ENCODE measurements at places on chromosomes 5 and 9.

- DNase-seq: no peak
These were observed 8.1 kb upstream of the SELENOP start for GRCh38 chr5:42819745-42820144.

DNA sequence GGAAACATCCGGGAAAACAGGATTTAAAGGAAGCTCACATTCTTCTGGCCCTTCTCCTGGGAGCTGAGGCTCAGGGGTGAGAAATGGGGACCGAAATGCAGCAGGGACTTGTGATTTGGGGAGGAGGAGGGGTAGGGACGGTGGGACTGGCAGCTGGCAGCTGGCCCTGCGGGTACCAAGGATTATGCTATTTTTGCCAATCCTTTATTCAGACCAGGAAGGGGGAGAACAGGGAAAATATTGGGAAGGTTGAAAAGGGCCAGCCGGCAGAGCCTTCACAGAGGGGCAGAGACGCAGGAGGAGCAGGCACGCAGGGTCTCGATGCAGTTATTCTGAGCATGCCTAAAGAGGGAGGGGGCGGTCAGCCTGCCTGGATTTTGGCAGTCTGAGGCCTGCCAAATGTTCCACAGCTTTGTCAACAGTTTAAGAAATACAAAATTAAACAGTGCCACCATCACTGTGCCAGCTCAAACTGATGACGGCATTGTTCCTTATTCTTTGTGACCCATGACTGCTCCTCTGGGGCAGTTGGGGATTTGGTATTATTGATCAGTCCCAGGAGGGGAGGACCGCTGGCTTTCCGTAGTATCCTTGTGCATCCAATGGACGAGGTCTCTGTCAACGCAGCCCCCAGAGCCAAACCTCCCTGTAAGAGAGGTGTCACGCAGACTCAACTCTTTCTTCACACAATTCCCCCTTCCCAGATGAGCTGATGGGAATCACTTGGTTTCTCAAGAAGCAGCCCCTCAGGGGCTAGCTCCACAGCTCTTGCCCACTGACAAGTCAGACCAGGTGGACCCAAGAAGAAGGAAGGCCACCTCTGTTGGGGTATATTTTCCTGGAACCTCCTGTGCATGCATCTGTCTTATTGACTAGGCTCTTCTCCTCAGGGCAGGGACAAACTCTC lies 553.3 kb downstream of the BNC2 start:
- no peak for DNase-seq

DNA sequence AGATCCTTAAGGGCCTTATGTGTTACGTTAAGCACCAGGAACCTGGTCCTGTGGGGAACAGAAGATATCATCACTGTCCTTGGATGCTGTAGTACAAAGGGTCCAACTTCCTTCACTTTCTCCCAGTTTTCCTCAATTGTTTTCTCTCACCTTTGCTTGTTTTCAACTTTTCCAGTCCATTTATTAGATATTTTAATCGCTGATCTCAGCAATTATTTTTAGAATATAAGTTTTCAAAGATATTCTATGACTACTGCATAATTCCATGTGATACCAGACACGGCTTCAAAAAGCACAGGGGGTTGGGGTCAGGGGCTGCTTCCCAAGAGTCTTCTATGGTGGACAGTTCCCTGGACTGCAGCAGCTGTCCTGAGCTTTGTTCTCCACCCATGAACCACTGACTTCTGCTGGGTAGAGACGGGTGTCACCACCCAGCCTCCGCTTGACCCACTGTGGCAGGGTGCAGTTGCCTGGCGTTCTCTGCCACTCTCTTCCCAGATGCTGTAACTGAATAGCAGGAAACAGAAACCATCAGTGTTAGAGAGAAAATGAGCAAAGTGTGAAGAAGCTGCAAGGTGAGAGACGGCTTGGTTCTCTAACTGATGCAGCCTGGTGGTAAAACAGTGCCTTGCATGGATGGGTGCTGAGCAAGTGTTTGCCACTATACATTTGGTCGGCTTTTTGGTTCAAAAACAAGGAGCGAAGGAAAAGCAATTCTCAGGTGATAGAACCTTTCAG lies 383.0 kb downstream of the RAB3C start:
- no peak for DNase-seq

- DNase-seq: no peak
These were observed 2.2 kb downstream of the SARDH start for GRCh38 chr9:133735931-133736330.

DNA sequence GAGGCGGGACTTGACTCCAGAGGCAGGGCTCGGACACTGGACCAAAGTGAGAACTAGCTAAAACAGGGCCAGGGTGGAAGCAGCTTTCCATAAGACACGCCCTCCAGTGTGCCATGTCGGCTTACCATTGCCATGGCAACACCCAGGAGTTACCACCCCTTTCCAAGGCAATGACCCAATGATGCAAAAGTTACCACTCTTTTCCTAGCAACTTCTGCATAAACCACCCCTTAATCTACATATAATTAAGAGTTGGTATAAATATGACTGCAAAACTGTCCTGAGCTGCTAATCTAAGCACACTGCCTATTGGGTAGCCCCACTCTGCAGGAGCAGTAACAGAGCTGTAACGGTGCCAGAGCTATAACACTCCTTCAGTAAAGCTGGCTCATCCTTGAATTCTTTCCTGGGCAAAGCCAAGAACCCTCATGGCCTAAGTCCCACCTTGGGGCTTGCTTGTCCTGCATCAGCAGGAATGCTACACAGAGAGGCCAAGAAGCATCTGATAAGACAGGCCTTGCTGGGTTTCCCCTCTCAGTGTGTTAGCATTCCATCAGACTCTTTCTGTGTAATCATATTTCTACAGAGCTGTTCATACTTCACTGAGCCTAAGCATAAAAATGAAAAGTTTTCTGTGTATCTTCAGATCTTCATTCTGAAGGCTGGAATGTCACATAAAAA lies 262.7 kb upstream of the KLF9 start:
- no peak for DNase-seq

DNA sequence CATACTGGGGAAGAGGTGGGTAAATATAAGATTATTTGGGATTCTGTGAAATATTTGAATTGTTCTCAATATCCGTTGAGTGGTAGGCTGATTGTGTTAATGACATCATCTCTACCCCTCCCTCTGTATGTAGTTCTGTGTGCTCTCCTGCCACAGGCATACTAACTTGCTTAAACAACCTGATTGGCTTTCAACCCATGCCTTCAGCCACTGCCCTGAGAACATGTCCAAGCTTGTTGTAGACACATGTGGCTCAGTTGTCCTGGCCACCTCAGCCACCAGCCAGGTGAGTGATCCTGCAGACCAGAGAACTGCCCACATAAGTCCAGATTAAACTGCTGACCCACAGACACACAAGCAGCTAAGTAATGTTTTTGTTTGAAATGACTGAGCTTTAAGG lies 31.1 kb downstream of the ANKS6 start:
- DNase-seq: no peak

GRCh38 chr5:117892360-117892759 lies 1096.0 kb downstream of the DTWD2 start:
- DNase-seq: no peak

GRCh38 chr9:14441976-14442651 lies 128.2 kb upstream of the NFIB start:
- no peak for DNase-seq

DNA sequence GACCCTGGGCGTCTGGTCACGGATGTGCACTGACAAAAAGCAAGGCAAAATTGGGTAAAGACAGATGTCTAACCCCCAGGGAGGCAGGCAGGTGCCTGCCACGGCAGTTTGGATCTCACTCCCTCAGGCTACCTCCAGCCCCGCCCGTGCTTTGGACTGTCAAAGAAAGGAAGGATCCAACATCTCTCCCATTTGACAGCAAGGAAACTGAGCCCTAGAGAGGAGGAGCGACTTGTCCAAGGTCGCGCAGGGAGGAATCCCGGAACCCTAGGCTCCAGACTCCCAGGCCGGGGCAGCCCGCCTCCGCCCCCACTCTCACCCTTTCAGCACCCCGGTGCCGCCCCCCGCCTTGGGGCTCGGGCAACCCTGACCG lies 376 bp downstream of the GOLGA1 start:
- DNase-seq: no peak

- DNase-seq: no peak
These were observed 13.0 kb upstream of the NR5A1 start for GRCh38 chr9:124520206-124520596.

- DNase-seq: no peak
These were observed 102.5 kb downstream of the PDE6A start for GRCh38 chr5:149841851-149842793.

DNA sequence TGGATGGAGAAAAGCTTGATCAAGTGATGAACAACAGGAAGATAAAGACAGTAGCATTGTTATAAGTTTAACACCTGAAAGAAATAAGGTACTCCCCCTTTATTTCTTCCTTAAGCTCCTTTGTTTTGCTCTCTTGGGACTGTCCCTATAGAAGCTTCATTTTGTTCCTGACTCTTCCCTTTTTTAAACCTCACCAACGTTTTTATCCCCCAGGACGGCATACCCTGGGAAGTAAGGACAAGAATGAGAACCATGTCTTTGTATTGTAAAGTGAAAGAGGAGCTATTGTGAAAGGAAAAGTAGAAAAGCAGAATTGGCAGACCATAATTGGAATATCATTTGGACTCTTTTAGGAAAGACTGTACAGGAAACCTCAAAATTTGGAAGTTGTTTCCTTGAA lies 1368.6 kb upstream of the C9orf72 start:
- no peak for DNase-seq

DNA sequence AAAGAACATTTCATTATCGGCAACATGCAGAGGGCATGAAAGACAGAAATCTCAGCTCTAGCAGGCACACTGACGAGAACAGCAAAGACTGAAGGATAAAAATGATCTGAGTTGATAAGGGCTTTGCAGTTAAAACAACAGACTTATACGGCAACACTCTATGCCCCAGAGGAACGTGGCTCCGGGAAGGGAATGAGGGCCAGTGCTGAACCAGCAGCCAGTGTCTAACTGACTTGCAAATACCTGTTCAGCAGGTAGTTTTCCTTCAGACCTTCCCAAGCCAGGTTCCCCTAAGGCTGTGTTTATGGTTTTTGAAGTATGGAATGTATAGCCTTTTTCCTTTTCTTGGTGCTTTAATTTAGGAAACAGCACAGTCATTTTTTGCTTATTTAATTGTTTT lies 121.3 kb upstream of the CDH18 start:
- no peak for DNase-seq

DNA sequence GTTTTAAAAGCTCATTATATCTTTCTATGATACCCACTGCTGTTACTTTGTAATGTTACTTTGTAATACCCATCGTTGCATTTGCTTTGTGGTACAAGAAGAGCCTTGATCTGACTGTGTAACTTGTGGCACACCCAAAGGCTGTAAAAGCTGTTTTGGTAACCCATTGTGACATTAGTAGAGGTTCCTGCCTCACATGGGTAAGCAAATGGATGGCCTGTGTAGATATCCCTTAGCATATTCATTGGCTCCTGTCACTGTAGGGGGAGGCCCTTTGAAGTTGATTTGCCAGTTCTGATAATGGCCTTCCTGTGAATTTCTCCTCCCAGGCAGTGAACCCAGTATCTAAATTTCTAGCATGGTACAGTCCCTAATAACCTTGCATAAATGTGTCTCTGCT lies 15.7 kb downstream of the CDK20 start:
- no peak for DNase-seq

GRCh38 chr5:39816866-39817265 lies 392.1 kb upstream of the DAB2 start:
- DNase-seq: no peak

- peak; percentile 43 for DNase-seq
These were observed 168.8 kb upstream of the PPP1R2B start for GRCh38 chr5:156681265-156681664.

DNA sequence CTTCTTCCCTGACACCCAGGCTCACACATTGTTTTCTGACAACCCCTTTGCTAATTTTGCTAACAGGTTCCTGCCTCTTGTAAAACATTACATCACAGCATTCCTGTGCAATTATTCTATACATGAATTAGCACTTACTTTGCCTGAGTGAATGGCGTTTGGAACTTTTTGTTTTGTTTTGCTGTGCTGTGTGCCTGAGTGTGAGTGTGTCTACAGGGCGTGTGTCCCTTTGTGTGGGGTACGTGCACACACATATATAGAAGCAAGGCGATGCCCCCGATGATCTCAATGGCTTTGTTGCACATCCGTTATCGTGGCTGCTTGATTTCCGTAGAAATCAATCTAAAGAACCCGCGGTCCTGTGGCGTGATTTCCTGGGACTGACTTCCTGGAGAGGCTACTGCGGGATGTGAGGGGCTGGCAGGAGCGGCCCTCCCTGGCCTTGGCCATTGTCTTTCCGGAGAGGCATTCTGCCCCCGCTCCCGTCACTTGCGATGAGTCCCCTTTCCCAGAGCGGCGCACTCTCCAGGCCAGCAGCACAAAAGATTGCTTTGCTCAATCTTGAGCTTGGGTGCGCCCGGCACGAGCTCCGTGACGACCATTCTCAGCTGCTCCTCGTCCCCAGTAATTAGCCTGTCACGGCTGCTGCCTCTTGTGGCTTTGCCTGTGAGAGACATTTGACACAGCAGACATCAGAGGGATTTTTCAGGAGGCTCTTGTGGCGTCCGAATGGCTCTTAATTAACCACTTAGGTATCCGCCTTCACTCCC lies 398.1 kb upstream of the IRX1 start:
- DNase-seq: peak; percentile 44

GRCh38 chr9:131838530-131839280 lies 98.8 kb upstream of the RAPGEF1 start:
- no peak for DNase-seq

DNA sequence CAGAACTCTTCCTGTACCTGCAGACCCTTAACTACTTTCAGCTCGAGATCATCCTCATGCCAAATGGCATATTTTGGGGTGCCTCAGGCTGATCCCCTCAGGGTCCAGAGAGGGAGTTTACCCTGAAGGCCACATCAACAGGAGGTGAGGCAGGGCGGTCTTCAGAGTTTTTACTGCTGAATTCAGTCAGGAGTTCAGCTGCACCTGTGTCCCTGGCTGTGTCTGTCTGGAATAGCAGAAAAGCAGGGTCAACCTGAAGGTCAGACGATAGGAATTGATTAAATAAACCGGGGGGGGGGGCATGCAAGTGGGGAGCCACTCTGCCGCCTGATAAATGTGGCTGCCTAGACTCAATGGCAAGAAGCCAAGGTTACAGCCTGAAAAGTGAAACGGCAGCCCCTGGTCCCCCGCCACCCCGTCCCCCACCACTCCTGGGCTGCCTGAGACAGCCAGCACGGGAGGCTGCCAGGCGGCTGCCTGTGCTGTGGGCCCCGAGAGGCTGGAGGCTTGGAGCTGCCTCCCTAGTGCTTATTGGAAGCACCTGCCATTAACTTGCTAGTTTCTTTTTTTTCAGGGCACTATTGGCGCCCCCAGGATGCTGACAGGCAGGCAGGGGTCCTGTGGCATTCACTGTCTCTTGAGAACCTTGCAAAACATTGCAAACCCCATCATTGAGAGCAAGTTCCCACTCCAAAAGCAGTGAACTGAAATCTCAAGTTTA lies 182.7 kb upstream of the PPP1R26 start:
- DNase-seq: no peak

DNA sequence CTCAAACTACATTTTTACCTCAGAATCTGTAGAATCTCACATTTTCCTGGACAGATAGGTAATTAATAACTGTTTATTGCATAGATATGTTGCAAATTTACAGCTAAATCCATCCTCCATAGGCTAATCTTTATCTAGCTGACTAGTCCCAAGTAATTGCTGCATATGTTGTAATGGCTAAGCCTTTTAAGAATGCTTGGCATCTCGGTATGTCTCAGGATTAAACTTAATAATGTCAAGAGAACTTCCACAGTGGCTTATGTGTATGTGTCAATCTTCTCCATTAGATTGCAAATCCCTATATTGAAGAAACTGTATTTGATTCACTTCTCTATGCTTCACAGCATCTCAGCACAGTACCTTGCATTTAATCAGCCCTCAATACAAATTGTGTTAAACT lies 131.9 kb downstream of the PRDM9 start:
- no peak for DNase-seq

- DNase-seq: no peak
These were observed 6.7 kb downstream of the ADAMTSL1 start for GRCh38 chr9:18480662-18481093.

GRCh38 chr5:170186856-170187255 lies 45.9 kb upstream of the C5orf58 start:
- DNase-seq: no peak
